NCI-H1048 (cell line): ENCODE measurements at places on chromosomes 16 and 17.

- no peak for DNase-seq
Observed at GRCh38 chr16:89918453-89919347, at the start of gene MC1R. TSS of gene MC1R (plus strand) at chr16:89918862. CDS start at chr16:89919259, 397 bp downstream.

DNA sequence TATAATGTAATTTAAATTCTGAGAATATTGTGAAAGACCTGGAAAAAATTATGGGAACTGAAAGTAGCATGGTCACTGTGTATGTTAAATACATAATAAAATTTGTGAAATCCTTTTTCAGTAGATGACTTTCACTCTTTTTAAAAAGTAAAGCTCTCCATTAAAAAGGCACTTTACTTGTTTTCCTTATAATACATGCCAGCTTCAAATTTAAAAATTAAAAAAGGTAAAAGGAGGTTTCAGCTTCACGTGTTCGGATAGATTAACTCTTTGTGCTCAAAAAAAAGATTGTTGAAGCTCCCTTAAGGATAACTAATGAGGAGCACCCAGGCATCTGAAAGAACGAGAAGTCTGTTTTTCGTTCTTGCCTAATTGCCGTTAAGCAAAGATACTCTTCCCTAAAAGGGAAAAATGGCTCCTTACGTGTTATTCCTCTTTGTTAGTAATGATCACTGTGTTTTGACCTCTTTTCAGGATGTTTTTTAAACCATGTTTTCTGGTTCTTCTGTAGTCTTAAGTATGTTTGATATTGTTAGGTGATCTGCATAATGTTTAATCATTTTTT, 87.8 kb downstream of the TUBD1 start:
- no peak for DNase-seq

GRCh38 chr17:36197387-36197703, 787 bp upstream of the CCL3L1 start:
- DNase-seq = no peak

- DNase-seq = no peak
Observed at GRCh38 chr16:20918486-20919239, 18.1 kb downstream of the LYRM1 start.

GRCh38 chr16:24834459-24835335, 11.1 kb upstream of the SLC5A11 start:
- no peak for DNase-seq

- DNase-seq = no peak
Observed at GRCh38 chr17:3590231-3590630, 19.0 kb downstream of the TRPV1 start.

DNA sequence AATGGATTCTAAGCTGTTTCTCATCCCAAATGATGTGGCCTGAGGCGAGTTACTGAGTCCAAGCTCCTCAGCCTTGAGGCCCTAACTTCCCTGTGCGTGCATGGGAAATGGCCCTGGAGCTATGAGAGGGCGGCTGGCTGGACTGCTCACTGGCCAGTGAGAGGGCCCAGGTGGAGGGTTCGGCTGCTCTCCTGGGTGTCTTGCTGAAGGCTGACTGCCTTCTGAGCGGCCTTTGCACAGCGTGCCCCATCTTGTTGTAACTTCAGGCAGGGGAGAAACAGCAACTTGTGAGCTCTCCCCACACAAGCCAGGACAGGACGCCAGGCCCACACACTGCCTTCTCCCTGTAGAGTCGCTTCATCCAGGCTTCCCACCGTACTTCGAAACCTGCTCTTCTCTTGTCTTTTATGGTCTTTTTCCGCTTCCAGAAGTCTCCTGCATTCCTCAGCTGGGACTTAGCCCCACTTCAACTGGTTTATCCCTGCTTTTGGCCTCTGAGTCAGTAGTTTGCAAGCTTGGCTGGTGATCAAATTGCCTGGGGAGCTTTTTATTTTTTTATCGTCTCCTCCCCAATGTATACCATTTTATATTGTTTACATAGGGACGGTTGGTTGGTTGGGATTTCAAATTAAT, 13.3 kb downstream of the CDH3 start:
- no peak for DNase-seq

DNA sequence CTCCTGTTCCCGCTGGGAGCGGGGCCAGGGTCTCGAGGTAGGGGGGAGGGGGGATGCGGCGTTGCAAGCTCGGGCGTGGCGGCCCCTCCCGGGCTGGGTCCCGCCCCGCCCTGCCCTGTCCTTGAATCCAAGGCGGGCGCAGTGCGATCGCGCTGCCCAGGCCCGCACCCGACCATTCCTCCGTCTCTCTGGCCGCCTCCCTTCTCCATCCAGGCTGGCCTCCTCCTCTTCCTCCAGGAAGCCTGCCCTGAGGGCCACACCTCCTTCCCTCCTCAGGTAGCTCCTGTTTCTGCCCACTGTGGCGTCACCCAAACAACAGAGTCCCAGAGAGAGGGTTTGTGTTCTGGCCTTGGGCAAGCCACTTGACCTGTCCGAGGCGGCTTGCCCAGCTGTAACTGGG, 43.0 kb upstream of the TAC4 start:
- DNase-seq = no peak

GRCh38 chr17:34675143-34675542, 95.8 kb downstream of the TMEM132E start:
- no peak for DNase-seq

DNA sequence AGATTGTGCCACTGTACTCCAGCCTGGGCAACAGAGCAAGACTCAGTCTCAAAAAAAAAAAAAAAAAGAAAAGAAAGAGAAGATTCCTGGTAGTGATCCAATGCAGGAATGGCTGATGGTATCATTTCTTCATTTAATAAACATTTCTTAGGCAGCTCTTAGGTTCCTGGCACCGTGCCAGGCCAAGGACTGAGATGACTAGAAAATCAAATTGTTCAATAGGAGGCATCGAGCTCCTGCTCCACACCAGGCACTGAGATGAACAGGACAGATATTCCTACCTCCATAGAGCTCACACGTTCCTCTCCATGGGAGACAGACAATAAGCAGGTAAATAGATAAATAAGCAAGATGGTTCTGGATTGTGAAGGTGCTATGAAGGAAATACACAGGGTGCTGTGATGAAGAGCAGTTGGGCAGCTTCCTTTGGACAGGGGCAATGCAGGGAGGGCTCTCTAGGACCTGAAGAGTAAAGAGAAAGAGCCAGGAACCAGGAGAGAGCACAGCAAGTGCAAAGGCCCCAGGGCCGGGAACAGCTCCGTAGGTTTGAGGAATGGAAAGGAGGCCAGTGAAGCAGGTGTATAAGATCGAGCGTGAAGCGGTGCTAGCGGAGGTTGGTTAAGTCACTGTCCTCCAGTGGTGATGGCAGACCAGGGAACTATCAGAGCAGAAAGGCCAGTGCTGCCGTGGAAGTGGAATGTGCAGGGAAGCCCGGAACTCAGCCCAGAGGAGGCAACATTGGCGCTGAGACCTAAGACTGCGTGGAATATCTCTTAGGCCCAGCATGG, 26.5 kb upstream of the CRHR1 start:
- no peak for DNase-seq

- DNase-seq = no peak
Observed at GRCh38 chr16:84570739-84571403, 47.0 kb downstream of the COTL1 start.

- DNase-seq = no peak
Observed at GRCh38 chr17:31148205-31148604, 53.4 kb downstream of the NF1 start.

DNA sequence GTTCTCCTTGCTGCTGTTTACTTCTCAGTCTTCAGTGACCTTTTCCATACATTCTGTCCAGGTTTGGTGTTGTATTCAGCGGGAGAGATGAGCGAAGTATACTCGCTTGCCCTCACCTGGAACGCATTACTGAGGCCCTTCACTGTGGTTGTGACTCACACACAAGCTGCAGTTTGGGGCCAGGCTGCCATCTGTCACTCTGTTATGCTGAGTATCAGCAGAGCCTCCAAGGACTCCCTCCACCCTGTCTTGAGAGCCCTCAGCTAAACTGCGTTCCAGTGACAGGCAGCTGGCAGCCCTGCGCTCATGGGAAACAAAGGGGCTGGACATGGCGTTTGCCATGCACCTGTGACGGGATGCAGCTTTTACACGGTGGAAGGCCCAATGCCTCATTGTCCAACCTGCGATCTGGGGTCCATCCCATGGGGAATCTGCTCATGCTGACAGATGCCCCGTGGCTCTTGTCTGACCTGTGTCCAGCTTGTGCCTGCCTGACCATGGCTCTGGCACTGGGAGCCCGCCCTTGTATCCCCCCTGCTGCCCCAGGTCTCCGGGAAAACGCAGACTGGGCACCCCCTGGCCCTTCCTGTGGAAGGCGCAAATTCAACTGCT, 6.5 kb upstream of the ZNF778 start:
- DNase-seq = no peak

GRCh38 chr16:73274140-73274539, 226.2 kb upstream of the ZFHX3 start:
- no peak for DNase-seq

DNA sequence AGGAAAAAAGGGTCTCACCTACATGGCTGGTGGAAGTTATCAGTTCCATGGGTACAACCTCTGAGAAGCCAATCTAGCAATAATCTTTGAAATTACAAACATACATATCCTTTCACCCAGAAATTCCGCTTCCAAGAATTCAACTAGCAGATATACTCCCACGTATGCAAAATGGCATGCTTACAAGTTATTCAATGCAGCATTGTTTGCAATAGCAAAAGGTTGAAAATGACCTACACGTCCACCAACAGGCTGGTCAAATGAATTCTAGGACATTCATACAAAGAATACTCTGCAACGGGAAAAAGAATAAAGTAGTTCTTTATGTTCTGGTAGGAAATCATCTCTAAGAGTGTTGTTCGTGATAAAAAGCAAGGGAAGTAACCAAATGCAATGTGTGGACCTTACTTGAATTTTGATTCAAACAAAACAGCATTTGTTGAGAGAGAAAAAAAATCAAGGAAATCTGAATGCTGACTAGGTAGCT, 63.7 kb upstream of the NLK start:
- no peak for DNase-seq

- peak; percentile 44 for DNase-seq
Observed at GRCh38 chr16:30927789-30928378, 4.5 kb downstream of the FBXL19 start.

DNA sequence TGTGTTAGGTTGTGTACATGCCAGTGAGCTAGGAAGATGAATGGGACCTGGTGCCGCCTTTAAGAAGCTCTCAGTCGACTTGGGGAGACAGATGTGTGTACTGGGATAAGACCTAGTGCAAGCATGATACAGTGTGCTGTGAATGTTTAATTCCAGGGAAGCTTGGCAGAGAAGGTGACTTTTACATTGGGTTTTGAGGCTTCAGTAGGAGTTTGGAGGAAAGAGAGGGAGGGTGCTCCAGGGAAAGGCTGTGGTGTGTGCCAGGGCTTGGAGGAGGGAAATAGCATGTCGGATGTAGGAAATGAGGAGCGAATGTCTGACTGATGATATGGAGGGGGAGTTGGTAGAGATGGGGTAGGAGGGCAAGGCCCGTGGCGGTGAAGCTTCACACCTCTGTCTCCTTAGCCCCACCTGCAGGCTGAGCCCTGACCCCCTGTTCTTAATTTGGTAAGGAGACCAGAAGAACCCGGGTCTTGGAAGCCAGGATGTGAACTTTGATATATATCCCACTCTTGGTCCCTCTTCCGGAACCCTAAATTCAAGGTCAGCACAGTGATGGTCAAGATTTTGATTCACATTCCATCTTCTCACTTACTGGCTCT, 76.6 kb downstream of the PLCG2 start:
- no peak for DNase-seq

DNA sequence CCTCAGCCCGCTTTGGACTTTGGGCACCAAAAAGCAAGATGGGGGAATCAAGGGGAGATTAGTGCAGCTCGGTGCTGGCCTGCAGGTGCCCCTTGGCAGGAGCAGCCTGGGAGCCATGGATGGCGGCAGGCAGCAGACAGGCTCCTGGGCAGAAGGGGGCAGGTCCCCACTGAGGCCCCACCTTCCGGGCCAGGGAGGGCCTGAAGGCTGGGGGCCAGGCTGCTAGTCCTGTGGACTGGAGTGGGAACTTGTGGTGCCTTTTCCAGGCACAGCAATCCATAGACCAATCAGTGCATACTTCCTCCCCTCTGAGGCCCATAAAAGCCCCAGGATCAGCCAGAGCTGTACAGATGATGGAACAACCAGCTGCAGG, 64.0 kb downstream of the USP32 start:
- DNase-seq = no peak

DNA sequence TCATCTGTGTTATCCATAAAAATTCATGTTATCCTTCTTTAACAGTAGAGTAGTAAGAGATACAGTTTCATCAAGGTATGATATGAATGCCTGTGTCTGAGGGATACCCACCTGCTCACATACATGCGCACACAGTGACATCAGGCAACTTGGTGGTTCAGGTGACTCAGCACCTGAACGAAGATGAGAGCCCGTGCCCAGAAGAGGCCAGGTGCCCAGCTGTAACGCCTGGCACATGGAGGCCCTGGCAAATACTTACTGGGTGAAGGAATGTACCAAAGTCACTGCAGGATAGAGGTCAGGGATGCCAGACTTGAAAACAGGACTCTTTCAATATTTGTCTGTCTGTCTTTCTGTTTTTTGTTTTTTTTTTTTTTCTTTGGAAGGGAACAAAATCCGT, 72.6 kb upstream of the LGALS9 start:
- no peak for DNase-seq

GRCh38 chr16:29024278-29024677, 39.4 kb downstream of the LAT start:
- DNase-seq = no peak

DNA sequence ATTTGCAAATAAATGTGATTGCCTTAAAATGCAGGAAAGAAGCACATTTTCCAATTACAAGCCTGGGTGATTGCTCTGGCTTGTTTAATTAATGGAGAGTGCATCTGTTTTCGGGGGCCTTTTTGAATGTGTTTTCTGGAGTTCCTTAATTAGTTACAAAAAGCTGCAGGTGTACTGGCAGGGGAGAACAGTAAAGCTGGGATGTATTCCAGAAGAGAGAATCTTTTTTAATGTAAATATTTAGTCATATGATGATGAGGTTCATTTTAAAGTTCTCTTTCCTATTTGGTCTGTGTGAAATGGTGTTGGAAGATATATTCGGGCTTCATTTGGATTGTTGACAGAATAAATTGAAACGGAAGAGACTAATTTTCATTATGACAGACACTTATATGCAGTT, 70.9 kb upstream of the N4BP1 start:
- DNase-seq = no peak

GRCh38 chr17:81492202-81492601, 20.4 kb downstream of the ACTG1 start:
- DNase-seq = no peak

GRCh38 chr16:87447323-87447722, 45.5 kb downstream of the ZCCHC14 start:
- DNase-seq = no peak
